H7 (cell line): ENCODE measurements at places on chromosomes 2 and 18.

DNA sequence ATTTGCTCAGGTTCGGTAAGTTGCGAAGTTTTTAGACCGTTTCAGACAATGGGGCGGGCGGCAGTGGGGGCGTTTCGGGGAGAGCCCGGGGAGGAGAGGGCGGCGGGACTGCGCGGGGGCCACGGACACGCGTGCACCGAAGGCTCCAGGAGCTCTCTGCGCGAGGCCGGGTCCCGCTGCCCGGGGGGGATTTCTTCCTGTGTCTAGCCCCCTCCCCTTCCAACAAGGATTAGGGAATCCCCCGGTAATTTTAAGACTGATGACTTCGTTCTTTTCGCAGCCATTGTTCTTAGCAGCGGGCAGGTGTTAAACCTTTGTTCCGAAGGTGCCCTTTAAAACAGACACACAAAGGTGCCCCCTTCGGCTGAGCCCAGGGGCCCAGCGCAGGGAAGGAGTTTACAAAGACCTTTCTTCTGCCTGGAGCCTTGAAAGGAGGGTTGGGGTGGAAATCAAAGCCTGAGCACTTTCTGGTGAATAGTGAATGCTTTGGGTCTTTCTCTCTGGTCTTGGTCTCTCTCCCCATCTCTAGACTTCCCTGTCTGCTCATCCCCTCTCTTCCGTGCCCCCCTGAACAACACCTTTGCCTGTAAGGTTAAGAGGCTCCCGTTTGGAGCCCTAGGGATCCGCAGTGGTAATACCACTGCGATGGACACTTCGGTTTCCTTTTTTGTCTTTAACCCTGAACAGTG is 2.1 kb downstream of the TRIB2 start:
- DNase-seq: peak; percentile 72

- peak; percentile 95 for DNase-seq
Observed at GRCh38 chr2:232633413-232634205, at the start of gene EFHD1. EFHD1 (plus strand) TSS chr2:232633604; CDS start chr2:232633705, 101 bp downstream.

DNA sequence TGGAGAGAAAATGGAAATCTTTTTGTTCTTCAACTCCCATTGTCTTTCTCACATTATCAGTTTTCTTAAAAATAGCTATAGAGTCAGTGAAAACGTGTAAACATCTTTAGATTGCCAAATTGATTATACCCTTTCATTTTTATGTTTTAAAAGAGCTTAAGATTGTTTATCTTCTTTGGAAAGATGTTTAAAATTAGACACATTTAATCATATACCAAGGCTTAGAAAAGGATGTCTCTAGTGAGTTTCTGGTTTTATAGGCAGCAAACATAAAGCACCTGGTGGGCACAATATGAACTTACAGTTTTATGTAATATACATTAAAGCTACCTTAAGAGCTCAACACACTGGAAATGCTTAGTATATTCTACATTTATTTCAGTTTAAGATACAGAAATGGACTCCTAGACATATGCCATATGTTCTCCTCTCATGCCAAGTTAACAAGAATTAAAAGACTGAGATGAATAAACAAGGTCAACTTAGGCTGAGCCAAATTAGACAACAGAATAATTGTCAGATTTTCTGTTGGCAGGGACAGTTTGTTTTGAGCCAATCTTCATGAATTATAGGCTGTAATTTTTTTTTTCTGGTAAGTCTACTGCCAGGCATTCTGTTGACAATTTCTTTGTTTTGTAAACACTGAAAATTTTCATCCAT is 112.7 kb downstream of the OTX1 start:
- no peak for DNase-seq

- no peak for DNase-seq
Observed at GRCh38 chr2:200378652-200379290, 72.3 kb downstream of the SPATS2L start.

- no peak for DNase-seq
Observed at GRCh38 chr2:111669928-111670695, 213.9 kb downstream of the ANAPC1 start.

GRCh38 chr2:98468621-98469236 is 24.1 kb downstream of the INPP4A start:
- DNase-seq: no peak

DNA sequence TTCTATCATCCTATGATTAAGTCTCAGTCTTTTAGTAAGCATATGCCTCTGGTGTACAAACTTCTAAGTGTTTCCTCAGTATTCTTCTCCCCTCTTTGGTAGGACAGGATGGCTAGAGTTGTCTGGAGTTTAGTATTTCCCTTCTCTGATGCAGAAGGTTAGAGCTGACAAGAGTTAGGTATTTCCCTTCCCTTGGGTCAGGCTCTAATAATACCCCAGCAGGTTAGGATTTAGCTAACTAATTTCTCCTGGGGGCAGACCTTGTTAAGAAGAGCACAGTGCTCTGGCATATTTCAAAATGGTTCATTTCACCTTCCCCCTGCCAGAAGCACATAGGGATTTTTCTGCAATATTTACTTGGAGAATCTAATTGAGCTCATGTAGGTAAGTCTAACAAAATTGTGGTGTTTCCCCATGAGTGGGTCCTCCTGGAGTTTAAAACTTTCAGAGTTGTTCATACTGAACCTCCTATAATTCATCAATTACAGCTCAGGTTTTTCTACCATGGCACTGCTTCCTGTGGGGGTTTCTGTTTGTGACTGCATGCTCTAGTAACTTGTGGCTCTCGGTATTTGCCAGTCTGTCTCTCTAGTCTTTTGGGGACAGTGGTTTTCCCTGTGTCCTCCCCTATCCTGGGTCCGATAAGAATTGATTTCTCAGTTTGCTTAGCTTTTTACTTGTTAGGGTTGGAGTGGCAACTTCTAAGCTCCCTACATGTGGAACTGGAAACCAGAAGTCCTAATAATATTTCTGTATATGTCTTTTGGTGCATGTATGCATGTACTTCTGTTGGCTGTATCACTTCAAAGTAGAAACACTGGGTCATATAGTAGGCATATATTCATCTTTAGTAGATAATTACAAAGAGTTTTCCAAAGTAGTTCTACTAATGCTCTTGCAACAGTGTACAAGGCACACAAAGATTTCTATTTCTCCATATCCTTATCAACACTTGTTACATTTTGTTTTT is 77.7 kb downstream of the GDF7 start:
- DNase-seq: no peak

DNA sequence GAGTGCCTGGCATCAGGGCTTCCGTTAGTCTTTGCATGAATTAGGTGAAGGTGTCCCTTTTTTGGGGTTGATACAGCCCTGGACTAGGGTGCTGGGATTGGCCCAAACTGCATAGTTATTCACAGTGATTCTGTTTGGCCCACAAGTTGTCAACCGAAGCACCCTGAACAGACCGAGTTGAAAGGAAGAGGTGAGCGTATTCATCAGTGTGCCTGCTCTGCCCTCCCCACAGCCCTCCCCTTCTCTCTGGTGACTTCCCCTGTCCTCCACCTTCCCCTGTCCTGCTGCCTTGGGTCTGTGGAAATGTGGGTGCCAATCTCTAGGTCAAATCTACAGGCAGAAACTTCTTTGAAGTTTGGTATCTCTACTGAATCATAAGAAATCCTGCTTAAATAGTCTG is 330.5 kb downstream of the DYSF start:
- peak; percentile 17 for DNase-seq

GRCh38 chr2:118269408-118270051 is 181.3 kb downstream of the INSIG2 start:
- peak; percentile 35 for DNase-seq

GRCh38 chr2:191115391-191115790 is 35.4 kb downstream of the STAT4 start:
- DNase-seq: no peak

- DNase-seq: no peak
Observed at GRCh38 chr2:44596537-44597320, 235.0 kb downstream of the CAMKMT start.

DNA sequence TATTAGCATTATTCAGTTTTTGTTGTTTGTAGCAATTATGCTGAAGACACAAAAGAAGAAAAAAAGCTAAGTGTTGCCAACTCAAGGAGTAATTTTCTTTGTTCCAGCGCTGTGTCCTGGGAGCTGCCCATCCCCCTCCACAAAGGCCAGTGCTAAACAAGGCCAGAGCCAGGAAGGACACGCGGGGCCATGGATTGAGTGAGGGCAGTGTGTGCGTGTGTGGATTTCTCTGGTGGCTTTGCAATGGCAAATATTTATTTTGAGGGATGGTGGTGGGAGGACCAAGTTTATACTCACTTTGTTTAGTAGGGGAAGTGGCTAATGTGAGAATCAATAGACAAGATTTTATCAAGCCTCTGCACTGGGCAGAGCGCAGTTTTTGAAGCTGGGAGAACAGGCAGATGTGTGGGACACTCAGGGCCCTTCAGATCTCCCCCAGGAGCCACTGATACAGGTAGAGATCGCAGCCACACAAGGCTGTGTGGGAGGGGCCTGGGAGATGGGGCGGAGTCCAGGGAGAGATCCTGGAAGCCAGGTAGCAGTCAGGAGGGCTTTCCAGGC is 11.4 kb downstream of the AGAP1 start:
- peak; percentile 76 for DNase-seq

- no peak for DNase-seq
Observed at GRCh38 chr2:134412639-134412999, 158.7 kb downstream of the MGAT5 start.

GRCh38 chr2:3326182-3326537 is 51.5 kb downstream of the EIPR1 start:
- no peak for DNase-seq

DNA sequence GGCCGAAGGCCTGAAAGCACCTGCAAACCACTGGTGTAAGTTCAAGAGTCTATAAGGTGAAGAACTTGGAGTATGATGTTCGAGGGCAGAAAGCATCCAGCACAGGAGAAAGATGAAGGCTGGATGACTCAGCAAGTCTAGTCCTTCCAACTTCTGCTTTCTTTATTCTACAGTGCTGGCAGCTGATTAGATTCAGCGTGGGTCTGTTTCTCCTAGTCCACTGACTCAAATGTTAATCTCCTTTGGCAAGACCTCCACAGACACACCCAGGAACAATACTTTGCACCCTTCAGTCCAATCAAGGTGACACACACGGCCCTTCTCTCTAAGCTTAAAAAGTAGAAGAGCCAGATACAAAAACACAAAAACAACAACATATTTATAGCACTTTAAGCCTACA is 43.4 kb downstream of the NMS start:
- DNase-seq: no peak

DNA sequence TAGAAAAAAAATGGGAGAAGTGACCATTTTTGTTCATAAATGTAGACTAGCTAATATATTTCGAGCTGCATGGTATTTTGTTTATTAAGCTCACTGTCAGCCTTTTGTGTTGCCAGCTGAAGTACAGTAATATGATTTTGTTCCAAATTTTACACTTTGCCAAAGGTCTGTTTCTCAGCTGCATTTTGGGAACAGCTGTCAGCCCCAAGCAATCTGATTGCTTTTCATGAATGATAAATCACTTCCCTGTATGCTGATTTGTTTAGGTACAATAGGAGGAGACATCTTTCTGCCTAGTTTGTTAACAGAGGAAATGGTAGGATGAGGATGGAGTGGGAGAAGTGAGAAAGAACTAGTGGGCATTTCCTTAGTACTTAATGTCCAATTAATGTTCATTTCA is 79.3 kb downstream of the NABP1 start:
- no peak for DNase-seq

- no peak for DNase-seq
Observed at GRCh38 chr2:150856596-150857281, 369.3 kb upstream of the RND3 start.

DNA sequence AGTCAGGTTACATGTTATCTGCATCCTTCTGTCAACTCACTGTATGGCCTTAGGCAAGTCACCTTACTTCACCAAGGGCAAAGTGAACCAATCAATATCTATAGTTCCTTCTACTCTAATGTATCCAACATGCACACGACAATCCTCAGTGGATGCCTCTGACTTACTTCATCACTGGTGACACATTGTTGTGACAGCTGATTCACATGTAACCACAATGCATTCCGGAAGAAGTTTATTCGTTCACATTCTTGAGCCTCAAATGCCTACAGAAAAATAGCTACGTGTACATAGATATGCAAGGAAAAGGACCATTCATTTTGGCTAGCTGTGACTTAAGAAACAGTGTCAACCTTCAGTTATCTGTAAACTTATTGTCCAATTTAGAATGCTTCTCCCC is 26.3 kb upstream of the EPG5 start:
- no peak for DNase-seq

DNA sequence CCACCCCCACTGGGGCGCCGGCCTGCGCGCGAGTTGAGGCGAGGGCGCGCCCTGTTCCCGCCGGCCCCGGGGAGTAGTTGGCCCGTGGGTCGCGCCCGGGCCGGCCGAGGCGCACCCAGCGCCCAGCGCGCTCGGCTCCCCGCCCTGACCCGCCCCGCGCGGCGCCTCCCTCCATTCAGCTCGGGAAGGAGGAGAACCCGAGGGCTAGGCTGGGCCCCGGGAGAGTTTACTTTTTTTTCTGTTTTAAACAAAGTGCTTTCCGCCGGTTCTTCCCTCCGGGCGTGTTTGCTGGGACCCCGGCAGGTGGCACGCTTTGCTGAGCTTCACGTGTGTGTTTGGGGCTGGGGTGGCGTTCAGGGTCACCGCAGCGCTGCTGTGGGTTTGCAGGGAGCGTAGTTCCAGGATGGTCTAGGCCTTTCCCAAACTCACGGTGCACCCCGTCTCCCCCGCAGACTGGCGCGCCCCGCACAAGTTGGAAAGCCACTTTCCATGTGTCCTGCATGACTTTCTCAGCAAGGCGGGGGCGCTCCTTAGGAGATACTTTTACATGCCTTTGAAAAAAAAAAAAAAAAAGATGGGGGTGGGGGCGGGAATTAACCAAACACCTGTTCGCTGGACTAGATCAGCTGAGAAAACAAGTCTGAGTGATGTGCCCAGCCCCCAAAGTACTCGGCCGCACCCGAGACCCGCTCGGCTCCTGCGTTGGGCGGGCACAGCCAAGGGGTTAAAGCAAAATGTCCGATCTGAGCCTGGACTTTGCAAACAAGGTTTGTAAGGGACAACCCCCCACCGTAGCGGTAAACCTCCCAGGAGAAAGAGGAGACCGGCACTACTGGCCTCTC is 825 bp downstream of the ITGA6 start:
- DNase-seq: peak; percentile 70

- DNase-seq: no peak
Observed at GRCh38 chr18:57433482-57433881, 1.7 kb upstream of the ONECUT2 start.

GRCh38 chr18:70288171-70288850 is 534 bp upstream of the SOCS6 start:
- peak; percentile 88 for DNase-seq

DNA sequence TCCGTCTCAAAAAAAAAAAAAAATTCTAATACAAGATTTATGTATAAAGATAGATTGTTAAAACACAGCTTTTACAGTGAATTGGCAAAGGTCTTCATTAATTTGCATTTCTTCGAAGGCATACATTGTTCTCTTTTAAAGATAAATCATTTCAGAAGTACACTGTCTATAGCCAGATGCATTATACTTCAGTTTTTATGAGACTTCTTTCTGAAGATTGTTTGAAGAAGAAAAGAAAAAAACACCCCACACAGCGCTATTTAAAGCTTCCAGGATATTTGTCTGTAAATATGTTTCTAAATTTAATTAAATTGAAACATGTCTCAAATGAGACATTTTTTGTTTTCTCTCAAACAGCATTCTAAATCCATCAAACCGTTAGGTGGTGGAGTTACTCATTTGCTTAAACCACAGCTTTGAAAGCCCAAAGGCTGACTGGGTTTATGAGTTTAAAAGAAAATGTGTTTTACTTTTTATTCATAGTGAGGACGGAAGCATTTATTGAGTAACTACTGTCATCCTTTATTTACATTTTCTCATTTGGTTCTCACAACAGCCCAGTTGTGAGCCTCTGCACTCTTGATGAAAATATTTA is 42.4 kb upstream of the C1GALT1C1L start:
- no peak for DNase-seq

- DNase-seq: no peak
Observed at GRCh38 chr2:214676421-214677089, 132.9 kb downstream of the BARD1 start.
